Stimulated activated CD4-positive, alpha-beta T cell treated with anti-CD3 and anti-CD28 coated beads, Interleukin-1b, Interleukin-23, amount 100 ng/mL, for 48 hours (primary cell): ENCODE measurements at places on chromosomes 1 and 21.

DNA sequence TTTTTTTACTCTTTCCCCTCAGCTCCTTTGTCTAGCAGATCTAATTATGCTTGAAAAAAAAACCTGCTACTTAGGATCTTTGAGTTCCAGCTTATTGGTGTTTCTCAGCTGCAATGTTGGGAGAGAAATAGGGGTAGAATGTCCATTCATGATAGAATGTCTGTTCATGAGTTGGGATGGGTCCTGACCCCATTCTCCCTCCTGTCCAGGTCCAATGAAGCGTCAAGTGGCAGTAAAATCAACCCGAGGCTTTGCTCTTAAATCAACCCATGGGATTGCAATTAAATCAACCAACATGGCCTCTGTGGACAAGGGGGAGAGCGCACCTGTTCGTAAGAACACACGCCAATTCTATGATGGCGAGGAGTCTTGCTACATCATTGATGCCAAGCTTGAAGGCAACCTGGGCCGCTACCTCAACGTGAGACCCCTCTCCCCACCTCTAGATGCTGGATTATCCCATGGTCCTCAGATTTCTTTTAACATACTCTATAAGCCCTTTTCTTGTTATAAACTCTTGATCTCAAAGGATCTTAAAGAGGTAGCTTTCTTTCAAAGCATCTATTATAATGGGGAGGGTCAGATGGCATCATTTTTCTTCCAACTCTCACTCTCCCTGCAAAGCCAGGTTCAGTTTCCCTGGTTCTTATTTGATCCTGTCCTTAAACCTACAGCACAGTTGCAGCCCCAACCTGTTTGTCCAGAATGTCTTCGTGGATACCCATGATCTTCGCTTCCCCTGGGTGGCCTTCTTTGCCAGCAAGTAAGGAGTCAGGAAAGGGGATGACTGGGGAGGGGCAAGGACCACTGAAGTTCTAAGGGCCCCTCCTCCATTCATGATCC, 11.1 kb downstream of the CERS2 start:
- no peak for DNase-seq

GRCh38 chr1:21961337-21961736, 15.5 kb upstream of the CELA3B start:
- no peak for DNase-seq

GRCh38 chr1:173094541-173094940, 43.8 kb upstream of the TNFSF18 start:
- DNase-seq = no peak

- no peak for DNase-seq
Measured at GRCh38 chr1:89311757-89312156, 39.1 kb upstream of the GBP5 start.

- no peak for DNase-seq
Measured at GRCh38 chr1:174116042-174116441, 43.3 kb upstream of the RABGAP1L start.

DNA sequence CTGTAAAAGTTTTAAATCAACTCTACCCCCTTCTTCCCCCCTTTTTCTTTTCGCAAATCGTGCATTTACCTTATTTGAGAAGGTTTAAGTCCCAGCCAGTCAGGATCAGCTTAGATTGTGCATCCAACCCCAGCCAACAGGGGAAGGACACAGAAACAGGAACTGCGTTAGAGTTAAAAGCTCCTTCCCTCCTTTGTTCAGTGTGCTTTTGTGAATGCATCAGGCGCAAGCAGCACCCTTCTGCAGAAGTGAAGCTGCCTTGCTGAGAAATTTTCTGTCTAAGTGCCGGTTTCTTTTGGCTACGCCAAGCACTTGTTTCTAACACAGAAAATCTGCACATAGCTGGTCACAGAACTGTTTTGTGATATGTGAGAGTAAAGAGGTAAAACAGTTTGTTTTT, 56.2 kb upstream of the PRRC2C start:
- no peak for DNase-seq

GRCh38 chr1:207849646-207850045, 61.3 kb downstream of the CD34 start:
- no peak for DNase-seq

GRCh38 chr21:31592516-31592915, 67.0 kb upstream of the SOD1 start:
- no peak for DNase-seq

GRCh38 chr1:182850319-182850718, 11.2 kb downstream of the DHX9 start:
- no peak for DNase-seq
